ENCODE measurements at places on chromosomes 13 and 19.
A peak's percentile ranks its signal among the peaks of the same experiment; 100 is the strongest.

GRCh38 chr19:53785196-53785889 lies 38.8 kb downstream of the NLRP12 start:
- no peak for DNase-seq

- no peak for DNase-seq
These were observed 98.7 kb downstream of the COL4A2 start for GRCh38 chr13:110405597-110406450.

- DNase-seq = no peak
These were observed 67.2 kb upstream of the FNDC3A start for GRCh38 chr13:48908381-48909055.

GRCh38 chr13:113292021-113292862 lies 4.8 kb upstream of the LAMP1 start:
- DNase-seq = no peak

DNA sequence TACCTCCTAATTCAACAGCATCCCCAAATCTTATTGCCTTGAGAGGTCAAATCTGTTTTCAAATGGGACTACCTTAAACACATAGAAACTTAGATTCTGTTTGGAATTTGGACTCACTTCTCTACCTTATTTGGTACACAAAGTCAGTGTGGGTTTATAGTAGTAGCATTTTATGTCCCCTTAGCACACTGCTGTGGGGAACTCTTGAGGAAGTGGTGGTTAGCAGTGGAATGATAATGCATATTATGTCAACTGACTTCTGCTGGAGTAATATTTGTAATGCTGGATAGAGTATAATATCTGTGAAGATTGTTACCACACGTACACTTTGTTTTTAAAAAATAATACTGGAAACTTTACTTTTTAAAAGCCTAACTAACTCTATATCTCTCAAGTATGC lies 386.3 kb downstream of the NDFIP2 start:
- no peak for DNase-seq

DNA sequence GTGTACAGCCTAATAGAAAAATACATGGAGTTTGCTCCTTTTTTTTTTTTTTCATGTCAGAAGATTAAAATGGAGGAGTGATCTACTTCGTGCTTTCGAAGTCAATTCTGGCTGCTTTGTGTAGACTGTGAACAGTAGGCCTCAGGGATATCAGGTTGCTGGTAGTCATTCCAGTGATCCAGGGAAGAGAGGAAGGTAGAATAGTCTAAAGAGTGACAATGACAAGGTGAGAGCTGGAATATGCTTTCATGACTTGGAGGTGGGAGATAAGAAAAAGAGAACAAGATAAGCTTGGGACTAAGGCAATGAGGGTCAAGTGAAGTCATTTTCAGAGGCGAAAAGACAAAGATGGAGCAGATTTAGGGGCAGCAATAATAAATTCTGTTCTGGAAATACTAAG lies 111.3 kb upstream of the MIR17HG start:
- no peak for DNase-seq

- DNase-seq = no peak
These were observed 858.0 kb downstream of the SLITRK1 start for GRCh38 chr13:83024232-83024631.

DNA sequence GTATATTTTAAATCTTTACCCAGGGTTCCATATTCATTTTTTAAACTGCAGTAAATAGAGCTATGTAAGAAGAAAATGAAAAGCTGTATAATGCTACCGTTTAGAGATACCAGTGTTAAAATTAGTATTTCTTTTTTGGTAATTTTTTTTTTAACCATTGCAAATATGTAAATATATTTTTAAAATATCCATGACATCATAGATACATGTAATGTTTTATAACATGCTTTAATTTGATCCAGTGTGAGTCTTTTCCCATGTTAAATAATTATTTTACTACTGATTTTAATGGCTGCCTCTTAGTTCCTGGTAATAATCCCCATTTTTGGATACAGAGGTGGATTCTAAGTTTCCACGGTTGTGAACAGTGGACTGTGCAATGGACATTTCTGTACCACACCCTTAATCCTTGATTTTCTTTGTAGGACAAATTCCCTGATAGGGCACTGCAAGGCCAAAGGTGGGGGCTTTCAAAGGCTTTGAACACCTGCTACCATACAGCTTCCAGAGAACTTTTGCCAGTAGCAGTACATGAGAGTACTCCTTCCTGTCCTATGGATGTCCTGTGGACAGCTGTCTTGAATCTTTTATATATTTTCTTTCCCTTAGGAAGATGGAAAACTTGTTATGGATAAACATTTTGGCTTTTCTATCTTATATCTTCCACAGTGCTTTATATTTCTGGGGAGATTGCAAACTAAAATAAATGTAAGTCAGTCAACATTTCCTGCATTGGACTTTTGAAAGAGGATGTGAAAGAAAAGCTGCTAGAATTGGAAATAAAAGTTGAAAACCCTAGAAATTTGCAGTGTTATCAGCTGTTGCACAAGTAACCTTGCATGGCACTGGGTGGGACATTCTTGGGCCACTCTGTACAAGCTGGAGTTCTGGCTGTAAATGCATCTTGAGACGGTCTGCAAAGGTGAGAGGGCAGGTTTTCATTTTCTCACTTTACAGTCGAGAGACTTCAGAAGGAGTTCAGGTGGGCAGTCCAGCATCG lies 46.8 kb downstream of the ARHGEF7 start:
- DNase-seq = no peak

DNA sequence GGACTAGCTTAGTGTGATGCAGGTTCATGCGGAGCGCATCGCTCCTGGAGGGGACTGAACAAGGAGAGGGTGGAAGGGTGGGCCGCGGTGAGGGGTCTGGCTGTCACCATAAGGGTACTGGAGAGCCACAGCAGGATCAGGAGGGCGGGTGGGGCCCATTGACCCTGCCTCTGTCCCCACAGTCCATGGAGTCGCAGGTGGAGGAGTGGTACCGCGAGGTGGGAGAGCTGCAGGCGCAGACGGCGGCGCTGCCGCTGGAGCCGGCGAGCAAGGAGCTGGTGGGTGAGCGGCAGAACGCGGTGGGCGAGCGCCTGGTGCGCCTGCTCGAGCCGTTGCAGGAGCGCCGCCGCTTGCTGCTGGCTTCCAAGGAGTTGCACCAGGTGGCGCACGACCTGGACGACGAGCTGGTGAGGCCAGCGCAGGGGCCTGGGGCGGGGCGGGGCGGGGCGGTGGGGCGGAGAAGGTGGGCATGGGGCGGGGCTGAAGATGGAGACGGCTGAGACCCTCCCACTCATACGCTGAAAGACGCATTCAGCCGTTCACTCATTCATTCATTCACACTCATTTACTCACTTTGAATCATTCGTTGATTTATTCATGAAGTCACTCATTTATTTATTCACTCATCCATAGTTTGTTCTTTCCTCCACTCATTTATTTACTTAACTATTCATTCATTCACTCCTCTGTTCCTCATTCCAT lies 27.5 kb upstream of the SHKBP1 start:
- peak; percentile 53 for DNase-seq

DNA sequence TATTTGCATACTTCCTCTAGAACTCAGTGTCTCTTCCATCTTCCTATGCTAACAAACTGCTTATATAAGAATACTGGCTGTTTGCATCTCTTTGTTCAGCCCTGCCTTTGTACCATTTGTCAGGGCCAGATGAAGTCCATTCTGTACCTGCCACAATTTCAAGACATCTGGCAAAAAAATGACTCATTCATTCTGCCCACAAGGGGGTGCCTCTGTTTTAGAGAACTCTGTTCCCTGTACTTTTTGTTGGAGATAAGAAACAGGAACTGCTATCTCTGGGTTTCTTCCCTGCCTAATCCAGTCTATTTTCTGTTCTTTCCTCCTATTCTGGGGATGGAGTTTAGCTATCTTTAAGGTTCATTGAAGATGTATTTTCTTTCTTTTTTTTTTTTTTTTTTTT lies 23.0 kb downstream of the ZNF568 start:
- no peak for DNase-seq

- DNase-seq = no peak
These were observed 5.9 kb downstream of the PRR36 start for GRCh38 chr19:7868326-7868670.

DNA sequence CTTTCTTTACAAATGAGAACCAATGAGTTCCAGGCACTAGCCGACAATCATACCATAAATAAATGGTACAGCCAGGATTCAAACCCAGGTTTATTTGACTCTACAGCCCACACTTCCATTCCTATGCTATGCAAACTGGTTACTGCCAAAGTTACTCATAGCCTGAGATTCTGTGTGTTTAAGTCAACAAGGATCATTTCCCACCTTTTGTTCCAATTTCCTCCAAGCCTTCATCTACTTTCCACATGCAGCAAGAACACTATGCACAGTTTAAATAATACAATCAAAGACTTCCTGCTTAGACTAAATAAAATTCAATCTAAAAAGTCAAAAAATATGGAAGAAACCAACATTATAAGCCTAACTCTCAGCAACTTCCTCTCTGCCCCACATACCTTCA lies 59.2 kb upstream of the KLF12 start:
- no peak for DNase-seq

GRCh38 chr13:59247171-59247570 lies 916.6 kb downstream of the DIAPH3 start:
- DNase-seq = no peak

DNA sequence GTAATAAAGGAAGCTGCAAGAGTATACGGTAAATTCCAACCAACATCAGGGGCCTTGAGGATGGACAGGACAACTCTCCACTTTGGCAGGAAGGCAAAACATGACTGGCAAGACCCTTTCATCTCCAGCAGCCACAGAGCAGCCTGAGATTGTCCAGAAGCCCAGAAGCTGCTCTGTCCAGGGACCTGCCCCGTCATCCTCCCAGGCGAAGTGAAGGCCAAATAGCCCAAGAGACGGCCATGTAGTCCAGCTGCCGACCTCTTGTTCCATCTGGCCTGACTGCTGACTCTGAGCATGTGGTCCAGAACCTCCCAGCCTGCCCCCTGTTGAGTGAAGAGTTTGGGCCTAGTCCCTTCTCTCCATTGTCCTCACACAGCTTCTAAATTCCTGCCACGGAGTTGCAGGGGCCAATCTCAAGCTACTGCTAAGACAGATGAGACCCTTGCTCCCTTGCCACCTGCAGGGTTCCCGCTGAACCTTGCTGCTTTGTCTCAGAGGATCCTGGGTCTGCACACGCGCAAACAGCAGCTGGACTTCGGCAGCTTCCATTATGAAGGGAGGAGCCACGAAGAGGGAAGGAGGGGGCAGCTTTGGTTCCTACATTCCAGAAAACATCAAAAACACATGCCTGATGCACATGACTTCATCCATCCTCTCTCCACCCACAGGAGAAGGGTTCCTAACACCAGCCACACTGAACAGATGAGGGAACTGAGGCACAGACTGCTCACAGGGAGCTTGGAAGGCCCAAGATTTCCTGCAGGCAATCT lies 196.9 kb downstream of the KATNAL1 start:
- no peak for DNase-seq

DNA sequence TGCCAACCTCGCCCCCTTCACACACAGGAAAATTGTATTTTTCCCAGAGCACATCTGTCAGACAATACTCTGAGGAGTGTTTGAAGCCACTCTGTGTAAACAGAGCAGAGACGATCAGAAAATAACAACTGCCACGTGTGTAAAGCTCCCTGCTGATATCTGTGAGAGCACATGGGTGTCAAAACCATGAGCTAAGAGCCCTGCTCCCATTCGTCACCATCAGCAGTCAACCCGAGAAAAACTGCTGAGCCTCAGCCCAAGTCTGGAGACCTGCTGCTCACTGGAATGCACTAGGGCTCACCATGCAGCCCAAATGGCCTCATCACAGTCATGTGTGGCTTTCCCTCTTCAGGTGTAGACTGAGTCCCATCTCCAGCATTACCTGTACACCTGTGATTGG lies 304.1 kb downstream of the FGF14 start:
- DNase-seq = no peak

DNA sequence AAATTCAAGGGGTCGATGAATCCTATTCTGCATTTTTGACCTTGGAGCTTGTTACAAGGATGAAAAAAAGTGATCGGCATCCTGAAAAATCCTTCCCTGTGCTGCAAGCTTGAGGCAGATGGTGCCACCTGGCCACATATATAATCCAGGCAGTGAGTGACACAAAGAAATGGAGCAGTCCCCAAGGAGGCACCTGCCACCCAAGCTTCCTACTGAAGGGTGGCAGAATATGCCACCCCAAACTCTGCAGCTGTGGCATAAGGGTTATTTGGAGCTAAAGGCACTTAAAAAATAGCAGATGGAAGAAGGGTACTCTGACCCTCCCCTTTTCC lies 15.4 kb downstream of the TMEM272 start:
- no peak for DNase-seq

GRCh38 chr19:28130066-28130511 lies 1082.9 kb downstream of the UQCRFS1 start:
- no peak for DNase-seq
